ENCODE measurements at places on chromosomes 1 and 21.

GRCh38 chr1:58308206-58308605, 238.3 kb downstream of the OMA1 start:
- no peak for DNase-seq

DNA sequence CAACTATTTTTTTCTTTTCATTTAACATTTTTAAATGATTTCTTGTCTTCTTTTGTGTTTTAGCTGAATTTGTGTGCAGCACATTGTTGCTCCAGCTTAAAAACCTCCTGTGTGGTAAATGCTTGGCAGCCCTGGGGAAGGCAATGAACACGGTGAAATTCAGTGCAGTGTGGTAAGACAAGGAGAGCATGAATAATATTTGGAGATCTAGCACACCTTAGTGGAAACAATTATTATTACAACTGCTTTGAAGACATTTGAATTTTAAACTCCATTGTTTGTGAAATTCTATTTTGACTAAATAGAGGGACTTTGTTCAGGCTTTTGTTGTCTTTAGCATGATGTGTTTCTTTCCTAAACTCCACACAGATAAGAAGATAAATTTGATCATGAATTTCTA, 242.6 kb upstream of the CXADR start:
- DNase-seq, result no peak

DNA sequence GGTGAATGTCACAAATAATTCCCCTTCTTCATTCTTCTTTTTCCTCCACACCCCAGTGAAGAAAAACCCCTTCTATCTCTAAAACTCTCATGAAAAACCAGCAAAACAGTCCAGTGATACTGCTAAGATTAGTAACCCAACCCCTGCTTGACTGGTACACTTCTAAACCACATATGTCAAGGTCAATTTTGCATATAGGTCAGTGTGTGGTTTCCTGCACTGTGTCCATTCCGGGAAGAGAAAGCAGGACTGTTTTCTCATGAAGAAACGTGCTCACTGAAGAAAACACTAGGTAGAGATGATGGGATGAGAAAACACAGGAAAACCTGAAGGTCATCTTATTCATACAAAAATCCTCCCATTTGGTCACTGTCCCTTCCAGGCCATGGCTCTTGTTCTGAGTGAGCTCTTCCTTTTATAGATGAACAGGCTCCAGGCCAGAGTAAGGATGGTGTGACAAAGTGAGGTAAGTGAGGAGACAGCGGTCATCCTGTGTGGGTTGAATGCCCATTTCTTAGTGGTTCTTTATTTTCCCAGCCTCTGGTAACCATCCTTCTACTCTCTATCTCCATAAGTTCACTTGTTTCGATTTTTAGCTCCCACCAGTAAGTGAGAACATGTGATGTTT, 122.7 kb downstream of the FASLG start:
- no peak for DNase-seq

DNA sequence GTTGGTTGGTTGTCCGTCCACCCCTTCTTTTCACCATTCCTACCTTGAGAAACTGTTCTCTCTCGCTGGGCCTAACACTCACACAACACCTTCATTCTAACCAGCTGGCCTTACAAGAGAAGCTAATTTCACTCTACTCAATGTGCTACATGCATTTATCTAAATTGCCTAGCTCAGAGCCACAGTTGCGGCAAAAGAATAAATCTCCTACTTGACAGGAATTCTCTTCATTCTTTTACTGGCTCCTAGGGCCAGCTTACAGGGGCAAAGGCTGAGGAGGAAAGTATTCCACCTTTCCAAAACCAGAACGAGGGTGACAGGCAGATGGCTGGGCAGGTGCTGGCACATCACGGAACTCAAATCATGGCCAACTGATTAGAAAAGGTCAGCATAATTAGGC, 6.5 kb downstream of the F3 start:
- no peak for DNase-seq

- DNase-seq, result no peak
These were observed 546.2 kb upstream of the ADGRL2 start for GRCh38 chr1:81254560-81254959.

DNA sequence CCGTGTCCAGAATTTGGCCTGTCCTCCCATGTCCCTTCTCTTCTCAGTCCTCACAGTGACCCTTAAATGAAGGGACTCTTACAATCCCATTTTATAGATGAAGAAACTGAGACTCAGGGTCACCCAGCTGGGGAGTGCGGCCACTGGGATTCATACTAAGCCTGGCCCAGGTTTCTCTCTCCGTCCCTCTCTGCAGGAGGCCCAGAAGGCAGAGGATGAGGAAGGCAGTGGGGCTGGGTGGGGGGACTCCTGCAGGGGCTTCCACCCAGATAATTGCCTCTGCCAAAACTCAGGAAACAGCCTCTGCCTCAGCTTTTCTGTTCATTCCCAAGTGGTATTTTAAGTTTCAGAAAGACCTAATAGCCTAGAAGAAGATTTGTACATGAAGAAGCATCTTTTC, 299.8 kb downstream of the MATN1 start:
- no peak for DNase-seq

DNA sequence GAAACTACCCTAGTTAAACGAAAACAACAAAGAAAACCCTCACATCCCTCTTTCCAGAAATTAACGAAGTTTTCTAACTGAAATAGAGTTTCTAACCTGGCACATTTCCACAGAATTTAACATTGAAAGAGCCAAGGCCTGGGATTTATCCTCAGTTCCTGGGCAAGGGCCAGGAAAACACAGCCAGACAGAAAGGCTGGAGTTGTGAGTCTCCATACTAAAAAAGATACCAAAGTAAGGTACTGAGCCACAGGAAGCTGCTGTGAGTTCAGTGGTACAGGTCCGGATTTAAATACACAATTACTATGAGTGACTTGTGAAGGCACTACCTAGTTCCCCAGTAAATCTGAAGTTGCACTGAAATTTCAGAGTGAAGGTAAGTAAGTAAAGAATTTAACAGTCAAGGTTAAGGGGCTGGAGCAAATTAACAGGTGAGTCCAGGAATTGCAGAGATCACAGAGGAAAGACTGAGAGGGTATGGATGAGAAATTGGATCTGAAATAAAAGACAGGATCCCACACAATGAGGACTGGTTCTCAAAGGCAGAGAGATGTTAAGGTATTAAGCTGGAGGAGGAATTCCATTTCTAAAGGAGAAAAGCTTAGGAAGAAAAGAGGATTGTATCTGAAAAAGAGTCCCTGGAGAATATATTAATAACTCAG, 905 bp downstream of the LIX1L start:
- no peak for DNase-seq

DNA sequence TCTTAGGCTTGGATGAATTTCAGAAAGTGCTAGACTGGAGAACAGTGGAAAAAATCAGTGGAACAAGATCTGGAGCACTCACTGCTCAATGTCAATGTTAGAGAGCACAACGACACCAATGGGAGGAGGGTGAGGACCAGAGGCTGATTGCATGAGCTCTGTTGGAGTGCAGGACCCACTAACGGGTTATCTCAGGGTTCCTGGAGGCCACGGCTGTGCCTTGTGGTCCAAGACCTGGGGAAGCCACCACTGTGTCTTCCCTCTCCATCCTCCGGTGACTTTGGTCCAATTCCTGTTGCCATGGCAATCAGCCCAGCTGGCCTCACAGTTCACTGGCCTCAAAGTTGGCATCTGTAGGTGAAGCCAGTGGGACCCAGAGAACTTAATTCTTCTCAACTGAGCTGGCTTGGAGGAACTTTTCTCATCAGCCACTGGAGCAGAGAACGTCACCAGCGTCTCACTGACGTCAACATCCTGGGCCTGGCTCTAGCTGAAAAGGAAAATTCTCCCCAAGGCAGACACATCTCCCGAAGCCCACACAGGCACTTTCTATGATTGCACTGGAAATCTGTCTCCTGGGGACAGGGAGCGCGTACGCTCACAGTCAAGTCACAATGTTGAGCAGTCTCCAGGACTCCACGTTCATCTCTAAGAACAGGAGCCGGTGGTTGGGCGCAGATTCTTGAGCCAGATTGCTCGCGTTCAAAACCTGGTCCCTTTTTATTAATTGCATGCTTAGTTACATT, 21.9 kb upstream of the GPR157 start:
- DNase-seq, result no peak

- DNase-seq, result no peak
These were observed 35.6 kb downstream of the STUM start for GRCh38 chr1:226584164-226584563.

- DNase-seq, result no peak
These were observed 53.2 kb upstream of the SOD1 start for GRCh38 chr21:31606081-31606874.

DNA sequence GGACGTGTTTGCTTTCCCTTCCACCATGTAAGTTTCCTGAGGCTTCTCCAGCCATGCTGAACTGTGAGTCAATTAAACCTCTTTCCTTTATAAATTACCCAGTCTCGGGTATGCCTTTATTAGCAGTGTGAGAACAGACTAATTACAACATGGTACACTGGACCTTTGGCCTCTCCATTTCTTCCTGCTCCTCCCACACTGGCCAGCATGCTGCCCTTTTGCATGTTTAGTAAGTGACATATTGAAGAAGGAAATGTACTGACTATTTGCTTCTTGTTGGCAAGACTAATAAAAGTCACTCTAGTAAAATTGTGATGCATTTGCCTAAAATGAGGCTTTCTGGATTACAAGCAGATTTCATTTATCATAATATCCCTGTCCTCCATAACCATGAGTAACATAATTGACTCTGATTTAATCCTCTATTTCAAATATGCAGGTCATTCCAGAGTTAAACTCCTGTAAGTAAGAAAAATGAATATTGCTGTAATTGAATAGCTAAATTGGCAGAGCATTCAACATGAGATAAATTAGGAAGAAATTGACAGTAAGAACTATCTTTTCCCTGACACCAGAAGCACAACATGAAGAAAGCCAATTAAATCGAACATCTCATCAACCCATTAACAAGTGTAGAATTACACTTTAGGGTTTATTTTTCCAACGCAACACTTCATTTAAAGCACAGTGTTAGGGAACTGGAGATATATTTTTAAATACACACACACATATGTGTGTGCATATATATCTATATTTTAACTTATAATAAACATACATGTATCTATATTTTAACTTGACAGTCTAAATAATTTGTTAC, 427.8 kb upstream of the ZP4 start:
- no peak for DNase-seq

- DNase-seq, result no peak
These were observed 40.5 kb downstream of the CHD1L start for GRCh38 chr1:147283011-147283410.

DNA sequence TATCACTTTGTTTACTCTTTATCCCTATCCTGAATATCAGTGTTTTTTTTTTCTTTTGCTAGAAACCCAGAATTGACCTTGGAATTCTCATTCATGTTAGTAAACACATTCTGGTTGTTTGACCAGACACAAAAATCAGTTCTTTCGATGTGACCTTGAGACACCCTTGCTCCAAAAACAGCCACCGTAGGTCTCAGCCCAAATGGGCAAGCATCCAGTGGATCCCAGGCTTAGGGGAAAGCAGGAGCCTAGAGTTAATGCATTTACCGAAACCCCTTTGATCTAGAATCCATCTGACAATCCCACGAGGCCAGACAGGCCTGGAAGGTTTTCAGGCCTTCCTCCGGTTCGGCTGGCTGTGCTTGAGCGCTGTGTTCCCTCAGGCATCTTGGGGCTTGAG, 47.6 kb downstream of the IRF2BP2 start:
- no peak for DNase-seq

DNA sequence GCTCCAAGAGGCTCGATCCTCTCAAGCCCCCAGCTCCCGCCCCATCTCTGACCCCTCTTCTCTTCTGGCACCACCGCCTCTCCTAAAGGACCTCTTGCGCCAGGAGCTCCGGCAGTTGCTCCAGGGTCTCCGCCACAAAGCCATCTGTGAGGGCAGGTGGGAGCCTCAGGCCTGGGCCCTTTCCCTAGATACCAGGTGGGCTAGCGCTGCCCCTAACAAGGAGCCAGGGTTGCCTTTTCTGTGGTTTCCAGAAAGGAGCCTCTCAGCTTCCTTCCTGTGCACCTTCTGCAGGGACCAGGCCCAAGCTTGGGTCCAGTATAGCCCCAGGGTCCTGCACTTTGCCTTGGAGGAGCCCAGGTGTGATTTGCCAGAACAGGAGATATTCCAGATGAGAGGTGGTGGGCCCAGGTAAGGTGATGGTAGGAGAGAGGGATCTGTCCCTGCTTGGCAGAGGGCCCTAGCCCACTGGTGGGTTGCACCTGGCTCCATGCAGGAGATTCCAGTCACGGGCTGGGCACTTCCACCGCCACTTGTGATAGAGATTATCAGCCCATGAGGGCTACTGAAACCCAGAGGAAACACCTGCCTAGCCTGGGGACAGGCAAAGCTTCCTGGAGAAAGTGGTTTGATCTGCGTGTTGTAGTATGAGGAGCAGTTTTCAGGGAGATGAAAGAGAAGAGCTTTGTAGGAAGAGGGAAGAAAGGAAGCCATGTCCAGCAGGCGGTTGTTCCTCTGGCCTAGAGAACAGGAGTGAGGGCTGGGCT, 1.0 kb downstream of the CCDC24 start:
- DNase-seq, result no peak

- DNase-seq, result no peak
These were observed 690 bp upstream of the RNF19B start for GRCh38 chr1:32965251-32965747.

- DNase-seq, result no peak
These were observed 77.9 kb downstream of the ADARB1 start for GRCh38 chr21:45152265-45152746.

DNA sequence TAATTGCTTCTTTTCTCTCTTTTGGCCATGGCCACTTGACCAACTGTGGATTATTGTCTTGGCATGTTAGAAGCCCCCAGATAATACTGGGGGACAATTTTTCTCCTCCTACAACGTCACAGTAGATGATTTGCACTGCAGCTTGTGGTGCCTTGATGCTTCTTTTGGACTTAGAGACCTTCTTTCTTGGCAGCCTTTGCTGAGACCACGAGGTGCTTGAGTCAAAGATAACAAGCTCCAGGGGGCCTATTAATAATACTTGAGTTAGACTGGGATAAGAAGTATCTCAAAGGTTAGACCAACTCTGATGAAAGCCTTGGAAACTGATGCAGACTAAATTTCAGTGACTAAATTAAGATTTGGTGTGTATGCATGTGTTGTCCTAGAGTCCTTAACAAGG, 3.2 kb downstream of the PPP1R12B start:
- DNase-seq, result no peak

- no peak for DNase-seq
These were observed 44.4 kb upstream of the RABGAP1L start for GRCh38 chr1:174114788-174115448.

DNA sequence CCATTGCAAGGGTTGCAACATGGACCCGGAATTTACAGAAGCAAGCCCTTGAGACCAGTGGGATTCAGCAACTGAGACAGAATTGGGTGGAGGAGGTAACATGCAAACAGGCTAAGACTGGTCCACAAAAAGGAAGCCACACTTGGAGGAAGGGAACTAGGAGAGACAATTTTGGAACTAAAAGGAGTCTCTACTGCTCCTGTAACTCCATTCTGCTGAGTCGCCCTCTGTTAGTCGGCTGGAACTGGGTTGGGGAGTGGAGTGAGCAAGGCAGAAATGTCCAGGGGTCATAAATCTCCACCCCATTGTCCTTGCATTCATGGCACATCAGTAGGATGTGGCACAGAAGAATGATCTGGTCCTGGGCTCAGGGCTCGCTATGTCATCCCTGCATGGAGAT, 5.1 kb downstream of the LAMB3 start:
- DNase-seq, result no peak

GRCh38 chr1:222006715-222007114, 264.8 kb upstream of the DUSP10 start:
- DNase-seq, result no peak

Measured in COR-L47 (cell line).